ENCODE measurements at places on chromosomes 6 and 20. TPM values are rescaled to one million over a fixed set of nuclear protein-coding genes. Genes with fewer than 3 reads are reported as not detected.

GRCh38 chr6:96626759-96627364 lies 63.9 kb downstream of the FHL5 start:
- no peak for DNase-seq

TRAM2 gene
- total RNA-seq, result 12.6 TPM

GRCh38 chr20:35578469-35578868 lies 36.6 kb downstream of the ERGIC3 start:
- no peak for DNase-seq

IRF4 gene
- 0.68 TPM for total RNA-seq

MDFI gene
- 1.3 TPM for total RNA-seq

DEFB112 gene
- total RNA-seq, result not detected

DNA sequence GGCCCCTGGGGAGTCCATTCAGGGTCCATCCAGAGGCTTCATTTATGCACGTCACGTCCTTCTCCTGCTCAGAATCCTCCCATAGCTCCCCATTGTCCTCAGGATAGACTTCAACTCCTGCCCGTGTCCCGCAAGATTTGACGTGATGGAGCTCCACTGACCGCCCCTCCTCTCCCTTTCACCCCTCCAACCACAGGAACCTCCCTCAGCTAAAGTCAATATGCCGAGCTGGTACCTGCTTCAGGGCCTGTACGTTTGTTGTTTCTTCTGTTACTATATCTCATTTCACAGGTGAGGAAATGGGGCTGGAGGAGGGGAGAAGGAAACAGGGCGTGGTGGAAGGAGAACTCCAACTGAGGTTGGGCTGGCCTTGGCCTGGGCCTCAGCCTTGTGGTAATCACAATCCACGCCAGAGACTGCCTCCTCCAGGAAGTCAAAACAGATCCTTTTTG lies 38.6 kb downstream of the CEBPB start:
- DNase-seq, result no peak

ZMYND8 gene
- 36.1 TPM for total RNA-seq

KCNG1 gene
- total RNA-seq, result 0.32 TPM

- peak; percentile 66 for DNase-seq
These were observed 65.2 kb downstream of the STX11 start for GRCh38 chr6:144215402-144215931.

GRM1 gene
- 2.9 TPM for total RNA-seq

- no peak for DNase-seq
These were observed 17.3 kb downstream of the PPP1R10 start for GRCh38 chr6:30599625-30600324.

SLC22A7 gene
- not detected for total RNA-seq

DNA sequence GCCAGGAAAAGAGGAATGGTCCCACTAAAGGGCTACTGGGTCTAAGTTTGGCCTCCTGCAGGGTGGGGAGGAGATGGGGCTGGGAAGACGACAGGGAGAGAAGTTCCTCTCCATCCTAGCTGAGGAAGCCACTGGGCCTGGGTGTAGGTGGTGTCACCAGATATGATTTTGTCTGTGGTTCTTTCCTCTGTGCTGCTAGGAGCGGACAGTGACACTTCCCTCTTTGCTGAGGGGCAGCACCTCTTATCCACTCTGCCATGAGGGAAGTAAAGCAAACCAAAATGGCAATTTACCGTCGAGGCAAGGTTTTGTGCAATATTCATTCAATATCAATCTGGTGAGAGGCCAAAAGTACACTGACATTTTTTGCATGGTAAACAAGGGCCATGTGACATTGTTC lies 33.0 kb upstream of the NR2E1 start:
- DNase-seq, result no peak

FYN gene
- total RNA-seq, result 50.4 TPM

WFDC10B gene
- not detected for total RNA-seq

DNA sequence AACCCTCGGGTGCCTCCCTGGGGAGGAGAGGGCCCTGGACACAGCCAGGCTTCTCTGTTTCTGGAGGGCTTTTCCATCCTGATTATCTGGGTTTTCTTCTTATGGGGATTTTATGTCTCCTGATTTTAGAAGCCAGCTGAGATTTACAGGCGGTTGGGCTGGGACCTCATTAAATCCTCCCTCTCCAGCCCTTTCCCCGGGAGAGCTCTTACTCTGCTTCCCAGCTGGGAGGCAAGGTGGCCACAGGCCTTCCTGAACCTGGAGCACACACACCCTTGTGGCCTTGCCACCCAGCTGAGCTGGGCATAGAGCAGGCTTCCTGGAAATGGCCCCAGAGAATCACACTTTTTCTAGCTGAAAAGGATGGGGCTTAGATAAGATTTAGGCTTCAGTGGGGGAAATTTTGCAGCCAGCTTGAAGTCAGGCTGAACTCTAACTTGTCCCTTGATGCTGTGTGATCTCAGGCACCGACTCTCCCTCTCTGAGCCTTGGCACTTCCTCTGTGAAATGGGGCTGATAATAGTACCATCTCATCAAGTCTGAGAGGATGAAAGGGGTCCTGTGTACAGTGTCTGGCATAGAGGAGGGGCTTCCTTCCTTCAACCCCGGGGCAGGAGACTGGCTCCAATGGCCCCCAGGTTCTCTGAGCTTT lies 16.6 kb downstream of the VSTM2L start:
- DNase-seq, result no peak

DNA sequence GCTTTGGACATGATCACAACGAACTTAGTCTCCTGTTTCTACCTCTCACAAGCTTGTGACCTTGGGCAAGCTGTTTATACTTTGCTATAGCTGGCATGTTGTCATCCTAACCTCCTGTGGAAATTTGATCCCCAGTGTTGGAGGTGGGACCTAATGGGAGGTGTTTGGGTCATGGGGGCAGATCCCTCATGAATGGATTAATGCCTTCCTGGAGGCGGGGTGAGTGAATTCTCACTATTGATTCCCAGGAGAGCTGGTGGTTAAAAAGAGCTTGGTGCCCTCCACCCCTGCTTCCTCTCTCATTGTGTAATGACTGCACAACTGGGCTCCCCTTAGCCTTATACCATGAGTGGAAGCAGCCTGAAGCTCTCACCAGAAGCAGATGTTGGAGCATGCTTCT lies 228.9 kb downstream of the HIVEP2 start:
- no peak for DNase-seq

DNA sequence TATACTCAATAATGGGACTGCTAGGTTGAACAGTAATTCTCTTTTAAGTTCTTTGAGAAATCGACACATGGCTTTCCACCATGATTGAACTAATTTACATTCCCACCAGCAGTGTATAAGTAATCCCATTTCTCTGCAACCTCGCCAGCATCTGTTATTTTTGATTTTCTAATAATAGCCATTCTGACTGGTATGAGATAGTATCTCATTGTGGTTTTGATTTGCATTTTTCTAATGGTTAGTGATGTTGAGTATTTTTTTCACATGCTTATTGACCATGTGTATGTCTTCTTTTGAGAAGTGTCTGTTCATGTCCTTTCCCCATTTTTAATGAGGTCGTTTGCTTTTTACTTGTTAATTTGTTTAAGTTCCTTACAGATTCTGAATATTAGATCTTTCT lies 66.5 kb downstream of the STK4 start:
- DNase-seq, result no peak

DNA sequence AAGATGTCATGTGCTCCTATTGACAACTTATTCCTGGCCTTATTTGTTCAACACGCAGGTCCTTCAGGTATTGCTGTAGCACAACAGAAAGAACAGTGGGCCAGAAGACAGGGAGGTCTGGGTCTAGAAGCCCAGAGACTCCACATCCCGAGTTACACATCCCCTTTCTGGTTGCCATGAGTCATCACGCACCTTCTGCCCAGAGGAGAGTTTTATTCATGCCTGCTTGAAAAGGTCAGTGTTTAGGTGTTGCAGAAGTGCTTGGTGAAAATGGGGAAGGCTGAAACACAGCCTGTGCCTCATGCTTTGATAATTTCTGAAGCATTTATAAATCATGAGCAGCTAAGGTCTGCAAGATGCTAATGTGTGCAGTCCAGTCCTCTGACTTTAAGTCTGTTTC lies 256.4 kb downstream of the GMPR start:
- DNase-seq, result no peak

DNA sequence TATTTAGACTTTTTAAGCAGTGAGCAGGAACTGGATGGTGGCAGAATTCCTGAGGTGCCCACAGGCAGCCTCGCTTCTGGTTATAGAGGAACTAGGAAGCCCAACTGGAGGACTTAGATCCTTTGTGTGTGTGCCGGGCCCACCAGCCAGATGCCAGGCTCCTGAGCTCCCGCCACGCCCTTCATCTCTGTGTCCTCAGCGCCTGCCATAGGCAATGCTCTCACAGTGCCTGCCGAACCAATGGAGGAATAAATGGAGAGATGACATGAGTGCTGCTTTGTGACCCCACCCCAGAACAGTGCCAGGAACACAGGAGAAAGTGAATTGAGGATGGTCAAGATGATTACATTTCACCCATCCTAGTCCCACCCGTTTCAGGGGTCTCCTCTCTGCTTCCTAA lies 146.0 kb downstream of the UNC5CL start:
- no peak for DNase-seq

KIF25 gene
- total RNA-seq, result not detected

GRCh38 chr20:36792422-36792821 lies 18.9 kb upstream of the DSN1 start:
- DNase-seq, result no peak

SIM1 gene
- total RNA-seq, result not detected

DNA sequence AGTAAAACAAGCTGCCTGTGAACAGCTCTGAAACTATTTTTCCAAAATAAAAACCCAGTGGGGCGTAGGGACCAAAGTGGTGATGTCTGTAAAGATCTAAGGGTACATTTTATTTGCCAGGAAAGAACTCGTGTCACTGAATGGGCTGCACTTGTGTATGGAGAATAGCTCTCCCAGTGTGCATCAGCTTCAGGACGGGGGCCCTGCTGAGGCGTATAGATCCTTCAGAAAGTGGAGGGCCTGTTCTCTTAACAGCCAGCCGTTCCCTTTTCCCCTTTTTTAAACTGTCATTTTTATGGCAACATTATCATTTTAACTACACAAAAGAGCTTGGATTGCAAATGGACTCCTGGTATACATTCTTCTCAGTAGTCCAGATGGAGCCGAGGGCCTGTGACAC lies 137.3 kb downstream of the TMEM242 start:
- DNase-seq, result no peak

GRCh38 chr20:732727-733126 lies 35.6 kb downstream of the SLC52A3 start:
- no peak for DNase-seq

DNA sequence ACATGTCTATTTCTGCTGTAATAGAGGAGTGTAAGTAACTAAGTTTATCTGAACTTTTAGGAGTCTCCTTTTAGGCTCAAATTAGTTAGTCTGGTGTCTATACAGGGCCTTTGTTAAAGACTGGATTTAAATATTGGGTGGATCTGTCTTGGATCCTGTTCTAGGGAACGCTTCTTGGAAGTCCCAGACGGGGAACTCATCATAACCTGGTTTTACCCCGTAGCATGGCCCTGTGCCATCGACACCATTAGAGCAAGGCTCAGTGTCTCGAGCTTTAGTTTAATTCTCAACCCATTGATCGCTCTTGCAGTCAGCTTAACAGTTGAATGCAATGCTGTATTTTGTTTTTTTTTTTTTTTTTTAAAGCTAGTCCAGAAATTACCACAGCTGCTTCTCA lies 89.9 kb downstream of the CARMIL1 start:
- DNase-seq, result peak; percentile 68

GSTA1 gene
- total RNA-seq, result not detected
